ENCODE measurements at places on chromosomes 11 and 22.
A peak's percentile ranks its signal among the peaks of the same experiment; 100 is the strongest.

- H3K27me3 ChIP-seq, result no peaks in the 10 kb centered on the region
- no peak for DNase-seq
- no peaks in the 10 kb centered on the region for H3K36me3 ChIP-seq
Observed at GRCh38 chr11:36738292-36738861, 140.3 kb upstream of the RAG2 start.

GRCh38 chr11:130092661-130093060 is 23.0 kb downstream of the APLP2 start:
- no peaks in the 10 kb centered on the region for H3K36me3 ChIP-seq
- H3K4me3 ChIP-seq, result no peak overlapping the region
- no peak overlapping the region for H3K27ac ChIP-seq
- no peak for DNase-seq
- H3K4me1 ChIP-seq, result peaks cover 5% of the 10 kb centered on the region
- no peaks in the 10 kb centered on the region for H3K27me3 ChIP-seq

DNA sequence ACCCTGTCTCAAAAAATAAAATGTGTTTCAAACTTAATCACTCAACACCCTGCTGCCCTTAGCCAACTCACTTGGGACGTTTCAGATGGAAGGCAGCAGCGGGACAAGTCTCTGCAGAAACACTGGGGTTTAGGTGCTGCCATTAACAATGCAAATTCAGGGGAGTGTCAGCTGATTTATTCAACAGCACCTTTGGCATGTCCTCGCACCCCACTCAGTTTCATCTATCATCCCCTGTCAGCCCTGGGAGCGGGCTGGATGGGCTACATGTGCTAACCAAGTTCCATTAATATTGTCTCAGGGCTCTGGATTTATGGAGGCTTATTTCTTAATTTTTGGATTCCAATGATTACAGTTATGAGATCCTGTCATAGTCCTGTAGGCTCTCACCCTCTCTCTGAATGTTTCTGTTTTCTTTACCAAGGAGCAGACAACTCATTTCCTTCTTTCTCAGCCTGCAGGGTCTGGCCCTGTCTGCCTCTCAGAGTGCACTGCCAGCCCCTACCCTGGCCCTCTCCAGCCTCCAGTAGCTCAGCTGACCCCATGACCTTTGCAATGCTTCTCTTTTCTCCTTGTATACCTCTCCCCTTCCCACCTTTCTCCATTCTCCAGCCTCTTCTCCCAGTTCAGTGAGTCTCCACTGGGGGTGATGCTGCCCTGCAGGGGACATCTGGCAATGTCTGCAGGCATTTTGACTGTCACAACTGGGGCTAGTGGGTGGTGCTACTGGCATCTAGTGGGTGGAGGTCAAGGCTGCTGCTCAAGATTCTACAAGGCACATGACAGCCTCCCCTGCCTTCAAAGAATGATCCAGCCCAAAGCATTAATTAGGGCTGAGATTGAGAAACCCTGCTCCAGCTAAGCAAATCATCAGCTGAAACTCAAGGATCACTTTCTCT is 79.0 kb downstream of the APIP start:
- no peak for DNase-seq
- H3K4me3 ChIP-seq, result no peak overlapping the region
- no peaks in the 10 kb centered on the region for H3K4me1 ChIP-seq

DNA sequence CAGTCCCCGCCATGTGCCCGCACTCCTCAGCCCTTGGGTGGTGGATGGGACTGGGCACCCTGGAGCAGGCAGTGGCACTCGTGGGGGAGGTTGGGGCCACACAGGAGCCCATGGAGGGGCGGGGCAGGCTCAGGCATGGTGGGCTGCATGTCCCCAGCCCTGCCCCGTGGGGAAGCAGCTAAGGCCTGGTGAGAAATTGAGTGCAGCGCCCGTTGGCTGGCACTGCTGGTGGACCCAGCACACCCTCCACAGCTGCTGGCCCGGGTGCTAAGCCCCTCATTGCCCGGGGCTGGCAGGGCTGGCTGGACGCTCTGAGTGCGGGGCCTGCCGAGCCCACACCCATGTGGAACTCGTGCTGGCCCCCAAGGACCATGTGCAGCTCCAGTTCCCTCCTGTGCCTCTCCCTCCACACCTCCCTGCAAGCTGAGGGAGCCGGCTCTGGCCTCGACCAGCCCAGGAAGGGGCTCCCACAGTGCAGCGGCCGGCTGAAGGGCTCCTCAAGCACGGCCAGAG is 16.1 kb downstream of the OR5B3 start:
- no peak for DNase-seq
- no peaks in the 10 kb centered on the region for H3K27me3 ChIP-seq
- no peaks in the 10 kb centered on the region for H3K4me1 ChIP-seq
- no peak overlapping the region for H3K27ac ChIP-seq
- H3K4me3 ChIP-seq, result no peak overlapping the region

- no peak overlapping the region for H3K27ac ChIP-seq
- H3K27me3 ChIP-seq, result no peaks in the 10 kb centered on the region
- DNase-seq, result no peak
- no peak overlapping the region for H3K4me3 ChIP-seq
Observed at GRCh38 chr11:133745791-133746190, 99.5 kb downstream of the SPATA19 start.

GRCh38 chr22:49735411-49735900 is 92.2 kb downstream of the BRD1 start:
- no peaks in the 10 kb centered on the region for H3K4me1 ChIP-seq
- H3K27ac ChIP-seq, result no peak overlapping the region
- no peak overlapping the region for H3K4me3 ChIP-seq
- H3K36me3 ChIP-seq, result no peaks in the 10 kb centered on the region
- H3K27me3 ChIP-seq, result no peaks in the 10 kb centered on the region

DNA sequence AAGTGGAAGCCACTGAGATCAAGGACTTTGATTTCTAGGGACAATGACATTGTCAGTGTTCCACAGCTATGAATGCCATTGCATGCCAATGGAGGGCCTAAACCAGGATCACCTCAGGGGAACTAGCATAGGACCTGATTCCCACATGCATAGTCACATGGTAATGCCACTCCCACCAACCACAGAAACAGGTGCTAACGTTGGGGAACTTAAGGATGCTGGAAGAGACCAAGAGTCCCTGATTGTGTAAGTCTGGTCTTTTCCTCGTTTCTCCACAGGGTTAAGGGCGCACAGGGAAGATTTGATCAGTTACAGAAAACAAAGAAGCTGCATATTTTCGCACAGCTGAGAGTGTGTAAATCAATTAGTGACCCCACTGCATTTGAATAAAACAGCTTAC is 59.4 kb upstream of the CD44 start:
- no peaks in the 10 kb centered on the region for H3K27me3 ChIP-seq
- H3K4me3 ChIP-seq, result no peak overlapping the region
- no peaks in the 10 kb centered on the region for H3K36me3 ChIP-seq
- peaks cover 13% of the 10 kb centered on the region for H3K4me1 ChIP-seq

GRCh38 chr11:1534682-1535081 is 37.4 kb downstream of the DUSP8 start:
- no peak overlapping the region for H3K4me3 ChIP-seq
- H3K27ac ChIP-seq, result peak overlapping the region; percentile 36
- H3K27me3 ChIP-seq, result no peaks in the 10 kb centered on the region
- DNase-seq, result no peak
- H3K36me3 ChIP-seq, result no peaks in the 10 kb centered on the region

All from ascending aorta (tissue), 2 donors.